Hematopoietic multipotent progenitor cell treated with erythropoietin and hydrocortisone succinate and interleukin-3 and kit ligand, for 4 days (in vitro differentiated cells): ENCODE measurements at places on chromosomes 16 and 17.
A peak's percentile ranks its signal among the peaks of the same experiment; 100 is the strongest.

DNA sequence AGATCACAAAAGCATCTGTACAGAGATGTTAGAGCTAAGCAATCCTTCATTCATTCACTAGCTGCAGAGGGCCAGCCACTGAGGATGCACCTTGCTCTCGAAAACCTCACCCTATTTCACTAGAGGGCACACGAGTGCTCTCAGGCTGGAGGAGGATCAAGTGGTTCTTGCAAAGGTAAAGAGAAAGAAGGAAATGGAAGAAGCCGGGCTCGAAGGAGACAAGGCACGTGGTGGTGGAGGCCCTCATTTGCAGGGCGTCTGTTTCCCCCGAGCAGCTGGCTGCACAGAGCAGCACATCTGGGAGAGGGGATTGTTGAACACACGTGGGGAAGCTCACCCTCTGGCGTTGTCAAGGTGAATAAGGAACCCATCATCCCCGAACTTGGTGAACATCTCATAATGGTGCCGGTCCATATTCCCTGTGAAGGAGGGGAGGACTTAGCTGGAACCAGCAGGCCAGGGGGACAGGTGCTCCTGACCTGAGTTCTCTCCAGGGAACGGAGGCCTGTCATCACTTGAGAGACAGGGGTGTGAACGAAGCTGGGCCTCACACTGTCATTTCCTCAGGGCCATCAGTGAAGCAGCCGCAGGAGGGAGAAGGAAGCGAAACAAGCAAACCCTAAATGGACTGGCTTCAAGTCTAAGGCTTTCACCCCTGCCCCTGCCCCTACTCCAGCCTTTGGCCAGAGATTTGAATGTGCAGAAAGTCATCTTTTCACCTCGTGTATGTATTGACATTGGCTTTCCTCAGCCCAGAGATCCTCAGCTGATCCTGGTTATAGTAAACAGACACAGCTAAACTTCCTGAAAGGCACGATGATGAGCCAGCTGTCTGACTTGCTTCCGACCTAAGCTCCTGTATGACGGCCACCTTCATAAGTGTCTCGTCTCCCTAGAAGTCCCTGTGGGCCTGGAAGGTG, 27.6 kb downstream of the PRKAR1A start:
- DNase-seq: peak; percentile 49

DNA sequence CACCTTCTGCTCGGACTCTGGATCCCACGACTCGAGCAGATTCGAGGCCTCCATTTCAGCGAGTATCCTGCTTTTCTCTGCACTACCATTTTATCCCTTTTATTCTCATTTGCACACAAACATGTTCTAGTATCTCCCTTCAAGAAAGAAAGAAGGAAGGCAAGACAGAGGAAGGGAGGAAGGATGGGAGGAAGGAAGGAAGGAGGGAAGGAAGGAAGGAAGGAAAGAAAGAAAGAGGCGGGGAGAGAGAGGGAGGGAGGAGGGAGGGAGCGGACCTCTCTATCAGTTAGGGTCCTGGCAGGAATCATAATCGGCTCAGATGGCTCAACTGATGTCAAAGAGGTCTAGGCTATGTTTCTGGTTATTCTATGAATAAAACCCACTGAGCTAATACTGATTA, 10.3 kb upstream of the KSR1 start:
- DNase-seq: no peak

DNA sequence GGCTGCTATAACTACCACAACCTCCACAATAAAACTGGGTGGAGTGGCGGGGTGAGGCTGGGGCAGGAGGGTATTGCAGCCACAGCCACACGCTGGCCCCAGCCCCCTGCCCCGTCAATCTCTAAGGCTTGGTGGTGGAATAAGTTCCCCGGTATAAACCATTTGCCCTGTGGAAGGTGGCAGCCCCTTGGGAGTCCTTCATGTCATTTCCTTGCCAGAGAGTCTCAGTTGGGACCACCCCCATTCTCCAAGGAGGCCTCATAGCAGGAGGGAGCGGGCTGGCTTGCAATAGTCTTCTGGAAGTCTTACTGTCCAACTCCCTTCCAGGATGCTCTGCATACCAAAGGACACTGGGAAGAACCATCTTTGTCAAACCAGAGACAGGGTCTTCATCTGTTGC, 19.4 kb downstream of the CD300A start:
- DNase-seq: no peak

DNA sequence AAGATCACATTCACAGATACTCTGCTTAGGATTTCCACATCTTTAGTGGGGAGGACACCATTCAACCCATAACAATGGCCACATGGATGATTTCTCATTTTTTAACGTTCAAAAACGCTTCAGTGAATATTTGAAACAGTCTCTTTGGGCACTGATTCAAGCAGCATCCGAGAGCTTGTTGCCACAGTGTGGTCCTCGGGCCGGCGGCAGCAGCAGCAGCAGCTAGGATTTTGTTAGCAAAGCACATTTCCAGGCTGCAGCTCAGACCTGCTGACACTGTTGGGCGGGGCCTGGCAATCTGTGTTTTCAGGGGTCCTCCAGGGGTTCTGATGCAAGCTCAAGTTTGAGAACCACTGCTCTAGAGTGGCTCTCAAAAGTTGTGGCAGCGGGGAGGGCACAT, 27.9 kb upstream of the CMIP start:
- no peak for DNase-seq

GRCh38 chr16:31386157-31386984, 6.8 kb upstream of the ITGAD start:
- DNase-seq: peak; percentile 17

GRCh38 chr16:20711277-20711911, 13.9 kb upstream of the ACSM1 start:
- no peak for DNase-seq
